ENCODE measurements at places on chromosomes 16 and 17.

DNA sequence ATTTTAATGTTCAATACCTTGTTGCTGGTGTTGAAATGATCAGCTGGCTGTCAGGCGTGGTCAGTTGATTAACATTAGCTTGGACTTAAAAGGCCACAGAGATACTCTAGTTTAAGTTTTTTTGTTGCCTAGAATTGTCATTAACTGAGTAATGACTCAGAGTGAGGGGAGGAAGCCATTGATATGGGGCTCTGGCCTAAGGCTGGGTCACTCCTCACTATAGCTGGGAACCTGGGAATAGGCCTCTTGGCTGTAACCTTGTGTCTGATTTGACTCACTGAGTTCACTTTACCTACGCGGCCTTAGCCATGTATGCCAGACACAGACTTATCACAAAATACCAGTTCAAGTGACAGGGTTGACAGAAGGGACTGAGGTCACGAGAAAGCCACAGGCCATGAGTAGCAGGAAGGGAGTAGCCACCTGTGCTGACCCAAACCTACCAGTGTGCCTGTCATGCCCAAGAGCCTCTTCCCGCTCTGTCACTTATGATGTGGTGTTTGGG, 37.9 kb upstream of the ADCY7 start:
- DNase-seq, result no peak

DNA sequence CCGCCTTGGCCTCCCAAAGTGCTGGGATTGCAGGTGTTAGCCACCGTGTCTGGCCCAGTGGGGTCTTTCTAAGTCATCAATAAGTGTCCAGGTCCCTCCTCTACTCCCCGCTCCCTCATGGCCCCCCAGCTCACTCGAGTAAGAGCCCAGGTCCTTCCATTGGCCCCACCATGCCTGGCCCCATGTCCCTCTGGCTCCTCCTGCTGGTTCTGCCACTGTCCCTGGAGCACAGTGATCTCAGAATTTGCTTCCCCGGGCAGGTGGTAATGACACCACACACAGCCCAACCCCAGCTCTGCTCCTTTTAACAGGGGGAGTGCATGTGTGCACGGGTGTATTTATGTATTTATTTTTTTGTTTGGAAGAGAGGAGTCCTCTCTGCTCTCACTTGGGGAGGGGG, 19.6 kb downstream of the MGAT5B start:
- DNase-seq, result no peak

DNA sequence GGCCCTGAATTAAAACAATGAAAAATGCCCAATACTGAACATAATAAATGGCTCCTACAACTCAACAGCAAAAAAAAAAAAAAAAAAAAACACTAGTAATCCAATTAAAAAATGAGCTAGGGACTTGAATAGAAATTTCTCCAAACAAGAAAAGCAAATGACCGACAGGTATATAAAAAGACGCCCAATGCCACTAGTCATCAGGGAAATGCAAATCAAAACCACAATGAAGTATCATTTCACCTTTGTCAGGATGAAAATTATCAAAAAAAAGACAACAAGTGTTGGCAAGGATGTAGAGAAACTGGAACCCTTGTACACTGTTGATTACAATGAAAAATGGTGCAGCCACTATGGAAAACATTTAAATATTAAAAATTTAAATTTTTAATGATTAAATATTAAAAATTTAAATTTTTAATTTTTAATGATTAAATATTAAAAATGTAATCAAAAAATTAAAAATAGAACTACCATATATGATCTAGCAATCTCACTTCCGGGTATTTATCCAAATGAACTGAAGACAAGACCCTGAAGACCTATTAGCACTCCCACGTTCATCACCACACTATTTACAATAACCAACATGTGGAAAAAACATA, 28.1 kb downstream of the BBS2 start:
- no peak for DNase-seq

GRCh38 chr17:42632949-42633444, 23.5 kb downstream of the TUBG1 start:
- DNase-seq, result no peak

DNA sequence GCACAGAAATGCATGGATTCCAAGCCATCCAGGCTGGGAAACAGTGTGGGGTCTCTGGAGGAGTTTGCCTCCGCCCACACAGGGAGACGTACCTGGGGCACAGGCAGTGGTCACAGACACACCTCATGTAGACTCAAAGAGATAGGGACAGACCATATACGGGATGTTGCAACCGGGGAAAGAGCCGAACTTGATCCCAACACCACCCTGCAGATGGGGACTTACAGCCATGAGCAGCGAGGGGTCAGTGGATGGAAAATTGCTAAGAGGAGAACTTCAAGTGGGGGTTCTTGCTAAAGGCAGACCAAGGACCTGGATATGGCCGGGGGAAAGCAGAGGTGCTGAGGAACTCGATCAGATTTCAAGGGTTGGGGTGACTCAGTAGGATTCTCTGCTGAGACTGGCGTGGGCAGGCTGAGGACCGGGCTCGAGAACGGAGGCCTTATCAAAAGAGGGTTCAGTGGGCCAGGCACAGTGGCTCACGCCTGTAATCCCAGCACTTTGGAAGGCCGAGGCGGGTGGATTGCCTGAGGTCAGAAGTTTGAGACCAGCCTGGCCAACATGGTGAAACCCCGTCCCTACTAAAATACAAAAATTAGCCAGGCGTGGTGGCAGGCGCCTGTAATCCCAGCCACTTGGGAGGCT, 12.0 kb upstream of the DNAH17 start:
- no peak for DNase-seq

DNA sequence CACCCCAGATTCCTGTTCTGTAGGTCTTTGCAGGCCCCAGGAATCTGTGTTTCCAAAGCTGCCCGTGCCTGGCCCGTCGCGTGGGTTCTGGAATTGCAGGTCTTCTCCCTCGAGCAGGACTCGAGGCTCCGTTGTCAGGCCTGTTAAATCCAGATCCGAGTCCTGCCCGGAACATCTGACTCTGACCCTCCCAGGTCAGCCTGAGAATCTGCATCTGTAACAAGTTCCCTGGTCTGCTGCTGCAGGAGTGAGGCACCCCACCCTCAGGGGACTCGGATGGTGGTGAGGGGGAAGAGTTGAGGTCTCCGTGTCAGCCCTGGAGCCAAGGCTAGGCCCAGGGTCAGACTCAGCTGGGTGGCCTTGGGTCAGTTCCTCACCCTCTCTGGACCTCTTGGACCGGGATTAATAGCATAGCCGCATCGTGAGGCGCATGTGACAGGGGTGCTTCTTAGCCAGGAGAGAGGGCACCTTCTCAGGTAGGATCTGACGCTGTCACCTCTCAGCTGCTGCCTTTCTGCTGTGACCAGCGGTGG, 8.8 kb downstream of the SPIRE2 start:
- no peak for DNase-seq

DNA sequence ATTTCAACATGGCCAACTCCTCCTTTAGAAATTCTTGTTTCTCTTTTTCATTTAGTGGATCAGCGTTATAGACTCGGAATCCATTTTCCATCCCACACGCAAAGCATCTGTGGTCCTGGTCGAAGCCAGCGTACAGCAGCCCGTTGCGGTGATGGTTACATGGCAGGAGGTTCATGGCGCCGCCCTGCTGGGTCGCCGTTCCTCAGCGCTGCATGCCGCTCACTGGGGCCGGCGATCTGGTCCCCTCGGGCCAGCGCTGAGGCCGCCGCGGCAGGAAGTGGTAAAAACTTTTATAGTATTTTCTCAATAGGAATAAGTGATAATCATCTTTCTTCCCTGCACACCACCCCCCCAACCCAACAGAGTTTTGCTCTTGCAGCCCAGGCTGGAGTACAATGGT, 29.9 kb upstream of the RHOT1 start:
- DNase-seq, result no peak

DNA sequence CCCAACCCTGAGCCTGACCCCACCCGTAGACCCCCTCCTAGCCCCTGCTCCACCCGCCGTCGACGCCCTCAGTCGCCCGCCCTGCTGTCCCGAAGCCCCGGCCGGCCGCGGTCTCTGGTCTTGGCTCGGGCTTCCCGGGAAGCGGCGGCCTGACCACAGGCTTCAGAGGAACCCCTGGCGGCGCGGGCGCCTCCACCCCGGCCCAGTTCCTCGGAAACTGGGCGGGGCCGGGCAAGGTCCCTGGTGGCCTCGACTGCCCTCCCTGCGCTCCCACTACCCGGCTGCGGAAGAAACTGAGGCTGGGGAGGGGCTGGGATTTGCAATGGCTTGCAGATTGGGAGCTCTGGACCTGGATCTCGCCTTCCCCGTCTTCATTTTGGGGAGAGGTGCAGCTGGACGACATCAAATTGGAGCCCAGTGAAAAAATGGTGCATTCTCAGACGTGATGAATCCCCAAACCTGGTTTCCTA, 692 bp upstream of the SOCS1 start:
- DNase-seq, result peak; percentile 76

- DNase-seq, result peak; percentile 33
These were observed 17.8 kb downstream of the PLLP start for GRCh38 chr16:57266531-57267260.

- no peak for DNase-seq
These were observed 43.2 kb downstream of the RNF213 start for GRCh38 chr17:80303824-80304223.

- DNase-seq, result no peak
These were observed 14.6 kb downstream of the CACNA1H start for GRCh38 chr16:1167276-1168107.

- no peak for DNase-seq
These were observed 1.7 kb upstream of the IL17C start for GRCh38 chr16:88636488-88637265.

DNA sequence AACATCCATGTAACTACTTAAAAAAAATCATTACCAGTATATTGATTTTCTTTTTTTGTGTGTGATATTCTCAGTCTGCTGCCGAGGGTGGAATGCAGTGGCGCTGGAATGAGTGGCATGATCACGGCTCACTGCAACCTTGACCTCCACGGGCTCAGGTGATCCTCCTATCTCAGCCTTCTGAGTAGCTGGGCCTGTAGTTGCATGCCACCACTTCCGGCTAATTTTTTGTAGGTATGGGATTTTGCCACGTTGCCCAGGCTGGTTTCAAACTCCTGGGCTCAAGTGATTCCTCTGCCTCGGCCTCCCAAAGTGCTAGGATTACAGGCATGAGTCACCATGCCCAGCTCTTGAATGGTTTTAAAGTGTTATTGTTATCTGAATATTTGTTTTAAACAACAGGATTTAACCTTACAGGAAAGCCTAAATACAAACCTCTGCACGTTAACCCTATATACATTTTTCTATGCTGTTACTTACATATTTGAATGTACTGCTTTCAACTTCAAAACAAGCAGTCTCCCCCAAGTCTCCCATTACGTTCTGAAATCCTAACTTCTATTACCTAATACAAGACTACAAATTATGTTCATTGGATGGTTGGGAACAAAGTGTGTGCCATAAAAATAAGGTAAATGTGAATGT, 61.7 kb downstream of the KPNA2 start:
- DNase-seq, result no peak

- no peak for DNase-seq
These were observed 15.1 kb upstream of the ERN2 start for GRCh38 chr16:23728112-23728477.

DNA sequence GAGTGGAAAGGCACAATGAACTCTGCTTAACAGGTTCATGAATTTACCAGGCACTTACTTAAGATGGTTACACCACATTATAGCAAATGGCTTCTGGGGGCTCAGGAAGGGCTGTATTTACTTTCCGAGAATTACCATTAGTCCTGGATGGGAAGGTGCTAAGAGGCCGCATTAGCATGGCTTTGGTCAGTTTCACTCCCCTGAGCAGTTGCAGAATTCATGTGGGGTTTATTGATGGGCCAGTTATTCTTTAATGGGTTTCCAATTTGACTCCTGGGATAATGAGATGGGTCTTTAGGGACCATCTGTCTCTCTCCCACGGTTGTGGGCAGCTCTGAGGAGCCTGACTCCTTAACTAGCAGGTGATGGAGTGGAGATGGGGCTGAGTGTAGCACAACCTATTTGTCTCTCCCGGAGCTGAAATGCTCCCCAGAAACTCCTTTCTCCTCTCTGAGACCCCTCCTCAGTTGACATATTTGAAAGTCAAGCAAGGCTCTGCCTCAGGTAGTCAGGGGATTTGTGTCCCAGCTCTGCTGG, 652.5 kb downstream of the HS3ST4 start:
- DNase-seq, result no peak

DNA sequence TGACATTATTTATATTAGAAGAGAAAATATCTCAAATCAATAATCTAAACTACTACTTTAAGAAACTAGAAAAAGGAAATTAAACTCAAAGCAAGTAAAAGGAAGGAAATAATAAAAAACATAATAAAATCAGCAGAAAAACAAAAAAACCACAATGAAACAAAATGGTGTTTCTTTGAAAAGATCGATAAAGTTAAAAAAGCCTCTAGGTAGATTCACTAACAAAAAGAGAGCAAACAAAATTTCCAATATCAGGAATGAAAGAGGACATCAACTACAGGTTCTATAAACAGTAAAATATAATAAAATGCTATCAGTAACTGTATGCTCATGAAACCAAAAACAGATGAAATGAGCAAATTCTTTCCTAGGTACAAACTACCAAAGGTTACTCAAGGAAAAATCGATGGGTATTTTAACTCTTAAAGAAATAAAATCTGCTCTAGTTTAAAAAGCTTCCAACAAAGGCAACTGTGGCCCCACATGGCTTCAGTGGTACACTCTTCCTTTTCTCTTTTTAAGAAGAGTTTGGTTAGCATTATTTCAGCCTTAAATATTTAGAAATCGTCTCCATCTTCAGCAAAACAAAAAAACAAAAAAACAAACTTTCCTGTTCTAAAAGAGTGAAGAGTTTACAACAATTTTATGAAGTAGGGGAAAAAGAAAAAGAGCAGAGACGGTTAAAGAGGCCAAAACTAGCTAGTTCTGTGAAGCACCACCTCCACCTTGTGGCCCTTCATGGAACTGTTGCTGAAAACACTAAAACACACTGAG, 102.2 kb downstream of the TRIM37 start:
- DNase-seq, result peak; percentile 78

- no peak for DNase-seq
These were observed 16.4 kb downstream of the FOXL1 start for GRCh38 chr16:86594721-86595120.

DNA sequence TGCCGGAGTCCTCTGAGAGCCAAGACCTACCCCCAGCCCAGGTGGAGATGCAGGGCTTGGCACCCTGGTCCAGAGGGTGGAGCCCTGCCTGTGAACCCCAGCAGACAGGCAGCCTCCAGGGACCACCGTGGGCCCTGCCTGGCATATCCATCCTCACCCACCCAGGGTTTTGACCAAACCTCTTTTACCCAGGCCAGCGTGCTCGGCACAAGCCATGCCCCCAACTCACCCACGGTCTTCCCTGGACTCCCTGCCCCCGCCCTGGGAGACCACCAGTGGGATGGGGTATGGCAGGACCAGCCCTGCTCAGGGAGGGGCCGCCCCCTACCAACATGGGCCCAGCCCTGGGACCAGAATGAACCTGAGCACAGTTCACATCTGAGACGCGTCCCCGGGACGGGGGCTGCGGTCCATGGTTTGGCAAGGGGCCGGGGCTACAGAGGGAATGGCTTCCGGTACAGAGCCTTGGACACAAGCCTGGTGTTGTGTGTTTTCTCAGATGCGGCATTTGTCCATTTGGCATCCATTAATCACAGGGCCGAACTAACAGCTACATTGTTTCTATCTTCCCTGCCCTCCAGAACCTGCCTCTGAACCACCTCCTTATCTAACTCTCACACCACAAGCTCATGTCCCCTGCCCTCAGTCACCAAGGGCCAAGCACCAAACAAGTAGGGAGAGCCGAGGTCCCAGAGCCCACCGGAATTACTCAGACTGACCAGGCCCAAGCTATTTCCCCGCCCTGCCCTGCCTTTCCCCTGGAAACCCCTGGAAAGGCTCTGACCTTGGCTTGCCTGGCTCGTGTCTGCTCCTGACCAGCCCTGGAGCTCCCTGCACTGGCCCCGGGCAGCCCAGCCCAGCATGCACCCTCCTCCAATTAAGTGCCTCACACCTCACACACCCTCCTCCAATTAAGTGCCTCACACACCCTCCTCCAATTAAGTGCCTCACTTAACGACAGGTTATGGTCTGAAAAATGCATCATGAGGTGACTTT, 14.1 kb downstream of the HS3ST6 start:
- DNase-seq, result no peak
